Head of caudate nucleus (tissue), 42 donors: ENCODE measurements at places on chromosomes 3 and 15.

DNA sequence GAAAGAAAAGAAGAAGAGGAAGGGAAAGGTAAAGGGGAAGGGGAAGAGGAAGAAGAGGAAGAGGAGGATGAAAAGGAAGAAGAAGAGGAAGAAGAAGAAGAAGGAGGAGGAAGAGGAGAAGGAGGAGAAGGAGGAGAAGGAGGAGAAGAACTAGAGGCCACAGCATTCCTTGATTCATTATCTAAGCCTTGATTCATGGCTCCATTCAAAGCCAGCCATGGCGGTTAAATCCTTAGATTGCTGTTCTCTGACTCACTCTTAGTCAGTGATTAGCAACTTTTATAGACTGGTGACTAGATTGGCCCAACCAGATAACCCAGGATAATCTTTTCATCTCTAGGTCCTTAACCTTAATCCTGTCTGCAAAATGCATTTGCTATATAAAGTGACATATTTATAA is 47.6 kb downstream of the OSTN start:
- DNase-seq, result no peak

- no peak for DNase-seq
Observed at GRCh38 chr3:14730703-14731382, 55.9 kb downstream of the C3orf20 start.

DNA sequence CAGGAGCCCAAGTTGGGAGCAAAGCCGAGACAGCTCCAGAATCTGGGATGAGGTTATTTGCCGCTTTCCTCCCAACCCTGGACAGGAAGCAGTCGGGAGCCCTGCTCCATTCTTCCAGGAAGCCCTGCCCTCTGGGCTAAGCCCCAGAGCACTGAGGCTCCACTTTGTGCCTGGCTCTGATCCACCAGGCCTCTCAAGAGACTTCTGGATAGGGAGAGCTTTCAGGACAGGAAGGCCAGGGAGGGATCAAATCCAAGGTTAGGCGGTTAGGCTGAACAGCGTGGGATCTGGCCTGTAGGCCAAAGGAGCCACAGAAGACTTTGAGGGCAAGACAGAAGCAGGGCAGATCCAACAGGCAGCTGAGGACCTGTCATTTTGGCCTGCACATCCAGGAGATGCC is 835 bp downstream of the STOML1 start:
- no peak for DNase-seq

DNA sequence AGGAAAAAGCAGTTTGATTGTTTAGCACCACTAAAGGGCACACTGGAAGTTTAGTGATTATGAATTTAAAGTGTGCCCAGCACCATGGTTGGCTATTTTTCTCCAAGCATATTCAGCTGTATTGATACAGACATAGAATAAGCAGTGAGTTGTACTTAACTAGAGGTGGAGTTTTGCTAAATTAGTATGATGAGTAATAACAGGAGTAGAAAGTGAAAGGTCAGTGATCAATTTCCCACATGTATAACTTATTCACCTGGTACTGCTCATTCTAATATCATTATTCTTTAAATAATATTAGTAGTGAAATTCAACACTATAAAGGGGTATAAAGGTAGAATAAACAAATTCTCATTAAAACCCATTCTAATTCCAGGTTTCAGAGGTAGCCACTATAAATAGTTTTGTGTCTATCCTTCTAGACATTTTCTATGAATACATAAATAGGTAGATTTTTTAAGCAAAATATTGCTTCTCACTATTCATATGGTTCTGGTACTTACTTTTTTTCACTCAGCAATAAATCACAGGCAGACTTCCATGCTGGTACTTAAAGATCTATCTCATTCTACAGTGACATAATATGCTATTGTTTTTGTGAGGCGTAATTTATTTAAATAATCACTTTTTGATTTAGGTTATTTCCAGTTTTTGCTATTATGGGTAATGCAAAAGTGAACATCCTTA is 732.9 kb downstream of the VGLL3 start:
- no peak for DNase-seq

GRCh38 chr3:194766845-194767244 is 81.2 kb downstream of the FAM43A start:
- no peak for DNase-seq

GRCh38 chr3:134381076-134381475 is 6.8 kb upstream of the AMOTL2 start:
- DNase-seq, result no peak

GRCh38 chr3:124318014-124318413 is 326.1 kb upstream of the ROPN1 start:
- no peak for DNase-seq

DNA sequence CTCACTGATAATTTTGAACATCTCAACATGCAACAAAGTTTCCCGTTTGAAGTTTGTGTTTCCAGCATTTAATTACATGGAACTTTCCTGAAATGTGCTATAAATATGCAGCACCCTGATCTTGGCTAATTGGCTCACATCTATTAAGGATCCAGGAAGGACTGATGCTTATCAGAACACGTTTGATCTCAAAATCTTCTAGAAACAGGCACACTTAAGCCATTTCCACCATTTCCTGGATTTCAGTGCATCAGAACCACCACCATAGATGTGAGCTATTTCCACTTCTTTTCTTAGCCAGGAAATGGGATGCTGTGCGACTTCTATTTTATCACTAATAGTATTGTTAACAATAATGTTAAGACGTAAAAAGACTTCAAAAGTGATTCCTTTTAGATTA is 228.9 kb downstream of the FEZF2 start:
- DNase-seq, result no peak

GRCh38 chr15:53758412-53758811 is 1.1 kb downstream of the WDR72 start:
- no peak for DNase-seq

- no peak for DNase-seq
Observed at GRCh38 chr15:53831907-53832770, 72.7 kb upstream of the WDR72 start.

- no peak for DNase-seq
Observed at GRCh38 chr3:52247409-52248164, 2.0 kb downstream of the PPM1M start.

DNA sequence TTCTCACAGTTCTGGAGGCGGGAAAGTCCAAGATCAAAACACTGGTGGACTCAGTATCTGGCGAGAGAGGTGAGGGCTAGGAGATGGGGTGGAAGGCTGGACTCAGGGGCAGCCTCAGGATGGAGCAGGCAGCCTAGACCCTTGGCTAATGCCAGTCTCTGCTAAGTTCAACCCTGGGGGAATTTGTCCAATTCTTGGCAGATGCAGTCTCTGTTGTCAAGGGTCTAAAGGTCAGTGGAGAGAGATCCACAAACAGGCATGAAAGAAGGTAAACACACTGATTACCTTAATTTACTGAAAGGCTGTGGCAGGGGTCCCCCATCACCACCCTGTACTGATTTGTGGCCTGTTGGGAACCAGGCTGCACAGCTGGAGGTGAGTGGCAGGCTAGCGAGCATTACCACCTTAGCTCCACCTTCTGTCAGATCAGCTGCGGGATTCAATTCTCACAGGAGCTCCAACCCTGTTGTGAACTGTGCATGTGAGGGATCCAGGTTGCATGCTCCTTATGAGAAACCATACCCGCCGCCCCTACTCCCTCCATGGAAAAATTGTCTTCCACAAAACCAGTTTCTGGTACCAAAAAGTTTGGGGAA is 32.5 kb upstream of the RHCG start:
- no peak for DNase-seq

- no peak for DNase-seq
Observed at GRCh38 chr3:183158551-183159006, 4.0 kb downstream of the LAMP3 start.

DNA sequence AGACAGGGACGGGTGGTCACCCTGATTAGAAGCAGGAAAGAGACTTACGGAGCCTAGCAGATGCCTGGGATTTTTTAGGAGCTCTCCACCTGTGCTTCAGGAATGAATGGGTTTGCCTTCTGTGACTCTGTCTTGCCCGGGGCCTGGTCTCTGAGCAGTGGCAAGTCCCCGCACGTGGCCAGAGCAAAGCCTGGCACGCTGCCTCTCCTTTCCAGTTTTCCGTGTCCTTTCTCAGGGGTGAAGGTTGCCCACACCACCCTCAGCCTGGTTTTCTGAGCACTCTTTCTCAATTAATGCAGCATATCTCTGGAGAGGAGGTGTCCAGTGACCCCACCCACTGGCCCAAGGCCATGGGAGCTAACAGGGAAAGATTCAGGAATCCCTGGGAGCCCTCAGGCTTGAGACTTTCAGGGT is 14.5 kb upstream of the CHST14 start:
- no peak for DNase-seq

GRCh38 chr3:111373861-111374260 is 168.1 kb upstream of the CD96 start:
- no peak for DNase-seq

DNA sequence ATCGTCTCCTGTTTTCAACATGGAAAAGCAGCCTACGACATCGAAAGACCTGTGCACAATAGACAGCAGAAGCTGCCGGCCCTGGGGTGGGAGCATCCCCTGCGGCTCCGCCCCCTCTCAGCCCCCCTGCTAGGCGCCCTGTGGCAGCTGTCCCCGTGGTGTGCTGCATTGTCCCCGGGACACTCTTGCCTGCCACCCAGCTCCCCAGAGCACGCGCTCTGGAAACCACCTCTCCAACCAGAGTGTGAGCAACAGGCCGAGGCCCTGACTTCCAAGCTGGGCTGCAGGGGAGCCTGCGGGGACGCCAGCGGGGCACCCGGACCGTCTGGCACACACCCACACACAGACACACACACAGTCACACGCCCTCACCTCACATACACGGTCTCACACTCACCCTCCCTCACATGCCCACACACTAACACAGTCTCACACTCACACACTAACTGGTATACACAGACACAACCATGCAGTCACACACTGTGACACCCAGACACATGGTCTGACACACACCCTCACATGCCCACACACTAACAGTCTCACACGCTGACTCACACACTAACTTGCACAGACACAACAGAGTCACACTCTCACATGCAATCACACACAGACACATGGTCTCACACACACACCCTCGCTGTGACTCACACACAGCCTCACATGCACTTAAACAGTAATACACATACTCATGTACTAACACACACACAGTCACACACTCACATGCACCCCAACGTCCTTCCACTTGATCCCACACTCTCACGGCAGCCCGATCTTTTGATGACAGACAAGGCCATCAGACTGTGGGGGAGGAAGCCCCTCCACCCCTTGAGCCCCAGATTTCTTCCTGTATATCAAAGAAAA is 94.7 kb downstream of the OCA2 start:
- DNase-seq, result no peak

- DNase-seq, result no peak
Observed at GRCh38 chr3:72606005-72606800, 242.0 kb downstream of the SHQ1 start.

DNA sequence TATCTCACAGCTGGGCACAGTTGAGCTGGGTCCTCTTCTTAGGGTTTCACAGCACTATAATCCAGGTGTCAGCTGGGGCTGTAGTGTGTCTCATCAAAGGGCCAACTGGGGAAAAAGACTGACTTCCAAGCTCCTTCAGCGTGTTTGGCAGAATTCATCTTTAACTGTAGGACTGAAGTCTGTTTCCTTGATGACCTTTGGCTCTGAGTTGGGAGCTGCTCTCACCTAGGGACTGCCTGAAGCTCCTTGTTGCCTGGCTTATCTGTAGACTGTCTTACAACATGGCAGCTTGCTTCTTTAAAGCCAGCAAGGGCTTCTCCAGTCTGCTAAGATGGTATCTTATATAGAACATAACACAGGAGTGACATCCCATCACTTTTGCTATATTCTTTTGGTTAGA is 5.3 kb upstream of the VPS33B start:
- DNase-seq, result no peak
